ENCODE measurements at places on chromosomes 2 and 18. TPM values are rescaled to one million over a fixed set of nuclear protein-coding genes. Genes with fewer than 3 reads are reported as not detected.
A peak's percentile ranks its signal among the peaks of the same experiment; 100 is the strongest.

GRCh38 chr2:25912851-25913695 is 34.8 kb upstream of the ASXL2 start:
- no peaks in the 10 kb centered on the region for H3K4me1 ChIP-seq
- no peak overlapping the region for H3K4me3 ChIP-seq
- H3K27me3 ChIP-seq, result no peaks in the 10 kb centered on the region
- no peaks in the 10 kb centered on the region for H3K36me3 ChIP-seq
- H3K27ac ChIP-seq, result no peak overlapping the region

DNA sequence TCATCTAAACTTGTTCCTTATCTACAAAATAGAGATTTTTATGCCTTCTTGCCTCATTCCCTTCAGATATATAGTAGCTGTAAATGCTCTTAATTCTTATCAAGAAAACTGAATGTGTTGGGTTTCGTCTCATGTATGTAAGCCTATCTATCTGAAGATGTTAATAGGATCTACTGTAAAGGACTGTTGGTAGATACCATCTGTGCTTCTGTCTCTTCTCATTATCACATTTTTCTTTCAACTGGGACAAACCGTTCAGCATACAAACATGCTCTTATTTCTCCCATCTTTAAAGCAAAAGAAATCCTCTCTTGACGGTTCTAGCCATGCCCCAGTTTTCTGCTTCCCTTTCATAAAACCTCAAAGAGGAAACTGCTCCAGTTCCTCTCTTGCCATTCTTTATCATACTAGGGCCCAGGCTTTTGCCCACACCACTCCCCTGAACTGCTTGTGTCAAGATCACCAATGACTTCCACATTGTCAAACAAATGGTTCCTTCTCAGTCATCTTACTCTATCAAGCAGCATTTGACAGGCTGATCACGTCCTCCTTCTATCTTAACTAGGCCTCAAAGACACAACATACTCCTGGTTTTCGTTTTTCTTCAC is 88.7 kb downstream of the ARHGEF33 start:
- H3K27ac ChIP-seq, result no peak overlapping the region
- no peaks in the 10 kb centered on the region for H3K4me1 ChIP-seq
- H3K27me3 ChIP-seq, result no peaks in the 10 kb centered on the region

DNA sequence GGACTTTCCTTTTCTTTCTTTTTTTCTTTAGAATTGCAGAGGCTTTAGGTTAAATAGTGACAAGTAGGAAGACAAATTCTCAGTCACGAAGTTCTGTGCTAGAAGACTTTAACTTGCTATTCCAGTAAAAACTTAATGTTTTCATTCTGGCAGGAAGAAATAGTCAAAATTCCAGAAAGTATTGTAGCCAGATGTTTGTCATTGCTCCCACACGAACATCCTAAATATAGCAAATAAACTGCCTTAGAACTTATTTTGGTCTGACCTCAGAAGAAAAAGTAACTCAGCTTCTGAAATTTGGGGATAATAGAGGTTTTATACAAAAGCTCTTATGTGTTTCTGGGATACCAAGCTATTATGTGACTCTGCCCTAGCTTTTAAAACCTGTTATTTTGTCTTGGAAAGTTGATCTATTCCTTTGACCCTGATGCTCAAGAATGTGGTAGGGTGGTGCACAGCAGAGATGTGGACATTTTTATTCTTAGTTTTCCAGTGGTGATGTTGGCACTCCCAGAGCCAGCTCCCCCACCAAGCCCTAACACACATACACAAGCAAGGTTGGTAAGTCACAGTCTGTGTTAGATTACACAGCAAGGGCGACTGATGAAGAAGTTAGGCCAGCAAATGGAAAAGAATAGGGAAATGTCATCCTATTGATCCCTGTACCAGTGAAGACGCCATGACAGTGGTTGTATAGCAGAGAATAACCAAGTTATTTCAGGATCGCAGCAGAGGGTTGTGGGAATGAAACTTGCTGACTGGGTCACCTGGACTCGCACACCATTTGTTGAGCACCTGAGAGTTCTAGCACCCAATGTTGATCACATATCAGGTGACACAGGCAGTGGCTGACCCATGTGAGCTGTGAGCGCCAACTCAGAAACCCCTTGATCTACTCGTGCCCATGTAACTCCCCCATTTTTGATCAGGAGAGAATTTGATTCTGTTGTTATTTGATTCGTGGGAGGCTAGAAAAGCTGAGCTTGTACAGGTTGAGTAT is 23.7 kb downstream of the FARP2 start:
- no peak overlapping the region for H3K4me3 ChIP-seq
- H3K4me1 ChIP-seq, result peaks cover 9% of the 10 kb centered on the region
- no peak overlapping the region for H3K27ac ChIP-seq
- H3K27me3 ChIP-seq, result no peaks in the 10 kb centered on the region

DNA sequence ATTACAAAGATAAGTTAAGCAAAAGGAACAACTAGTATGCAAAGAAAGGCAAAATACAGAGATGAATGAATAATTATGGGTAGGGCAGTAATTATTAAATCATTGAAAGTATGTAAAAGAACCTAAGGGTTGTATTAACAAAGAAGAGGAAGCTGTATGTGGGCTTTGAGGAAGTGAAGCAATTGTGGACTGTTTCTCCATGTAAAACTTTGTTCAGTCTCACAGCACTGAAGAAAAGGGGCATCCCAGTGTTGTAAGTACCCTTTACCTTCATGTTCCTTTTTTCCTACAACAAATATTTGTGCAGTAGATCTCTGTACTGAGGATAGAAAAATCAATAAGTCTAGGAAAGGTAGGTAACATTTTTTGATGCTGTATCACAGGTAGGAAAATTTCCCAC is 388.7 kb upstream of the NRP2 start:
- no peak overlapping the region for H3K4me3 ChIP-seq
- no peak for DNase-seq
- no peaks in the 10 kb centered on the region for H3K4me1 ChIP-seq
- H3K27me3 ChIP-seq, result no peaks in the 10 kb centered on the region
- no peaks in the 10 kb centered on the region for H3K36me3 ChIP-seq

- no peak overlapping the region for H3K4me3 ChIP-seq
- DNase-seq, result no peak
Measured at GRCh38 chr2:216588861-216589710, 44.1 kb upstream of the IGFBP2 start.

- no peaks in the 10 kb centered on the region for H3K36me3 ChIP-seq
- H3K27ac ChIP-seq, result no peak overlapping the region
- no peak overlapping the region for H3K4me3 ChIP-seq
- no peaks in the 10 kb centered on the region for H3K27me3 ChIP-seq
Measured at GRCh38 chr2:239245107-239245506, 155.7 kb downstream of the HDAC4 start.

GRCh38 chr2:45312275-45312674 is 298.8 kb downstream of the SRBD1 start:
- no peak overlapping the region for H3K4me3 ChIP-seq
- H3K4me1 ChIP-seq, result no peaks in the 10 kb centered on the region
- no peaks in the 10 kb centered on the region for H3K36me3 ChIP-seq
- DNase-seq, result no peak

DNA sequence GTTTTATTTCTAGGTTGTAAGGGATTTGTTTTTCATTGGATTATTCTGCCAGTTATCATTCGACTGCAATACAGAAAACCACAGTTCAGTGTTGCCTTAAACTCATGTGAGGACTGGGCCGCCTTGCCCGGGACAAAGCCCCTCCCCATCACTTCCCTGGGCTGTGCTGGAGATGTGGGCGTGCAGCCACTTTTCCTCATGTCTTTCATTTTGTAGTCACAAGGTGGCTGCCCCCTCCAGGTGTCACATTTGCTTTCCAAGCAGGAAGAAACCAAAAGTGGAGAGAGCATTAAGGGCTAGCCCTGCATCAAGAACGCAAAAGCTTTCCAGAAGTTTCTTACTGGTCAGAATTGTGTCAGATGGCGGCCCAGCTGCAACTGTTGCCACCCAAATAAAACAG is 492.5 kb upstream of the ID2 start:
- no peak overlapping the region for H3K4me3 ChIP-seq
- no peaks in the 10 kb centered on the region for H3K27me3 ChIP-seq
- H3K4me1 ChIP-seq, result no peaks in the 10 kb centered on the region
- no peaks in the 10 kb centered on the region for H3K36me3 ChIP-seq
- DNase-seq, result no peak
- H3K27ac ChIP-seq, result no peak overlapping the region

DNA sequence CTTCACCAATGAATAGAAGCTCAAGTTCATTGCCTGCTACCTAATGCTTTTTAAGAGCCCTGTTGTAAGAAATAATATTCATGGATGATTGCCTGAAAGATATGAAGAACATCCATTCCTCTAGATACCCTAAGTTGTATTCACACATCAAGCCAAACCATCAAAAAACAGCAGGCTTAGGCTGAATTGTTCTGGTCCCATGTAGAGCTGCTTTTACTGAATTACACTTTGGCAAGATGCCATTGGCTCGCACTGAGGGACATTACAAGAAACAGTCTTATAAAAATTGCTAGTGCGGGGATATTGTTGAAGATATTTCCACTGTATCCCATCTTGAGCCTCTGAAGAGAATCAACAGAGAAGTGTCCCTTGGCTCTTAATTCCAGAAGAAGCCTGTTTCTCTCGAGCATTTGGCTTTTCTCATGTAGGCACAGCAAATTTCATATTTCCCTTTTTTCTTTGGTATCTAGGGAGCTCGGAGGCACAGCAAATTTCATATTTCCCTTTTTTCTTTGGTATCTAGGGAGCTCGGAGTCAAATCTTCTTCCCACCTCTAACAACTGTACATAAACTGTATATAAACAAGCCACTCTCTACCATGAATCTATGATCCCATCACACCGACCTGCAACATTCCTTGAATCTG is 107.5 kb downstream of the COLEC12 start:
- no peak overlapping the region for H3K4me3 ChIP-seq
- H3K27me3 ChIP-seq, result no peaks in the 10 kb centered on the region
- peak; percentile 23 for DNase-seq
- H3K4me1 ChIP-seq, result peaks cover 15% of the 10 kb centered on the region
- no peak overlapping the region for H3K27ac ChIP-seq

DNA sequence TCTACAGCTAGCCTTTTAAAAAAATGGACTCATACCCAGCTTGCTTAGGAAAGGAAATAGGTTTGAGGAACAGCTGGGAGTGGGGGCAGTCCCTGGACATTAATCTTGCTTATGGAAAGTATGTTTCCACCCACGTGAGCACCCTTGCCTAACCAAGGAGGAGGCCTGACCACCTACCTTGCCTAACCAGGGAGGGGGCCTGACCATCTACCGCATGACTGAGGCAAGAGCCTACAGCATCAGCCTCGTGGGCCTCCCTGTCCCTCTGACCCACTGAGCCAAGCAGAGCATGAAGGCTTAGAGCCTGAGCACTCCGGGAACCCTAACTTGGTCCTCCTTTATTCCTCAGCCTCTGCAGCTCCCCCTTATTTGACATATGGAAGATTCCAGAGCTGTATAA is 20.2 kb downstream of the PRKAG3 start:
- DNase-seq, result no peak
- H3K27me3 ChIP-seq, result peaks cover 2% of the 10 kb centered on the region
- no peaks in the 10 kb centered on the region for H3K4me1 ChIP-seq
- H3K27ac ChIP-seq, result no peak overlapping the region
- no peaks in the 10 kb centered on the region for H3K36me3 ChIP-seq

DNA sequence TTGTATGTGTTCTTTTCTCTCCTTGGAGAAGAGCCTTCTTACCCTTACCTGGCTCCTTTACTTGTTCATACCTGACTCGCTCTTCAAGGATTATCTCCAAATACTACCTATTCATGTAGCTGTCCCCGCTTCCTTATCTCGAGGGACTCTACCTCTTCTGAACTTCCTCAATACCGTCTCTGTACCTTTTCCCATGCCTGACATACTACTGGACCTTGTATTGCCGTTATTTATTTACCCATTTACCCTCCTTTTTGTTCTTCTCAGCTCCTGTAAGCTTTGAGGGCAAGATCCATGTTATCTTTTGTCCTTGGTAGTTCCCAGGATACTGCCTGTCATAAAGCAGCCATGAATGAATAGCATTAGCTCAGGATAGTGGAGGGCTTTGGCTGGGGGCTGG is 32.5 kb downstream of the KCNS3 start:
- no peaks in the 10 kb centered on the region for H3K4me1 ChIP-seq
- H3K36me3 ChIP-seq, result no peaks in the 10 kb centered on the region
- no peak overlapping the region for H3K4me3 ChIP-seq
- H3K27me3 ChIP-seq, result no peaks in the 10 kb centered on the region

PAPOLG gene
- 14.9 TPM for total RNA-seq

FBXO36 gene
- 1.1 TPM for total RNA-seq

TNFAIP6 gene
- not detected for total RNA-seq

CDH20 gene
- total RNA-seq, result not detected

SLC20A1 gene
- total RNA-seq, result 149 TPM
